ENCODE measurements at places on chromosomes 3 and 15.
A peak's percentile ranks its signal among the peaks of the same experiment; 100 is the strongest.

DNA sequence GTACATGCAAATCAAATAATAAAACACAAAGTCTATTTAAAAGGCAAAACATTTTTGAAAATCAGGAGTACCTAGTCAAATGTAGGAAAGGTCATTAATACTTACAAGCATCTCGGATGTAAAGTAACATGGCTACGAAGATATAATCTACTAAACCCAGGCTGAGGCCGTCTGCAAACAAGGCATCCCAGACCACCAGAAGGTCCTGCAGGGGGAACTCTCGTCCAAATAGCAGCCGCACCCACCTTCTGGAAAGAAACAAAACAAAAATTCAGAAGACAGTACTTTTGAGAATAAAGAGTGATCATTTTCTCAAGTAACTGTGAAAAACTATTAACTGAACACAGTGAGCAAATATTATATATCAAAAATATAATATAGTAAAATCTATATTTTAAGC, 423.1 kb downstream of the PLCL2 start:
- DNase-seq, result no peak

DNA sequence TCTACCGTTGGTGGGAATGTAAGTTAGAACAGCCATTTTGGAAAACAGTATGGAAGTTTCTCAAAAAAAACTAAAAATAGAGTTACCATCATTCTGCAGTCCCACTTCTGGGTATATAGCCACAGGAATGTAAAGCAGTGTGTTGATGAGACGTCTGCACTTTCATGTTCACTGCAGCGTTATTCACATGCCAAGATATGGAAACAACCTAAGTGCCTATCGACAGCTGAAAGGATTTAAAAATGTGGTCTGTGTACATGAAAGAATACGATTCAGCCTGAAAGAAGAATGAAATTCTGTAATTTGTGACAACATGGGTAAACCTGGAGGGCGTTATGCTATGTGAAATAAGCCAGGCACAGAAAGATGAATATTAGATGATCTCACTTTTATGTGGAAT, 157.7 kb downstream of the THSD4 start:
- DNase-seq, result no peak

DNA sequence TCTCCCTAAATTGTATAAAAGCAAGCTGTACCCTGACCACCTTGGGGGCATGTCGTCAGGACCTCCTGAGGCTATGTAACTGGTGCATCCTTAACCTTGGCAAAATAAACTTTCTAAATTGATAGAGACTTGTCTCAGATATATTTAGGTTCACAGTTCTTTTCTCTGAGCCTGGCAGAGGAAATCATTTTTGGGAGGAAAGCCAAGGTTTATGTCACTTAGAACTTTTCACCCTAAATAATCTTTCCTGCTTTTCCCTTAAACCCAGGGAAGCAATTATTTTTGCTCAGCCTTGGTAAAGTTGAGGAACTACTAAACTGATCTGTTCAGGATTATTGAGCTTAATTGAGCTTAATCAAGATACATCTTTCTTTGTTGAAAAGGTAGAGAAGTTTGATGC, 608.9 kb downstream of the PDCD6IP start:
- DNase-seq, result no peak

GRCh38 chr3:124587053-124587408, 143.2 kb upstream of the UMPS start:
- DNase-seq, result no peak

- DNase-seq, result no peak
These were observed 112.2 kb downstream of the DCLK3 start for GRCh38 chr3:36652104-36652503.

GRCh38 chr3:127833281-127834032, 11.1 kb upstream of the MGLL start:
- DNase-seq, result no peak

DNA sequence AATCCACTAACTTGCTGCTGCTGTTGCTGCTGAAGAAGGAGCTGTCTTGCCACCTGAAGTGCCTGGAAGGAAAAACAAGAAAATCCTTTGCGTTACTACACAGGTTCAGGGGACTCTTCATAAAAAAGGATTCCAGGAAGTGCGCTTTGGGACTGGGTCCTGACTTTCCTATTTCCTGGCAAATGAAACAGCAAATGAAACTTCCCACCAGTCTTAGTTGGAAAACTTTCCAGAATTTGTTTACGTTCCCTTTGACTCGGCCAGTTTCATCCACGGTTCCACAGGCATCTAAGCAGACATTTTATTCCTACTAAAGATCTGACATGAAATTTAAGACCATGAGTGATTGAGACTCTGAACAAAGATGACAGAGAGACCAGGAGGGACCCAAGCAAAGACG, 471.0 kb downstream of the FOXP1 start:
- no peak for DNase-seq

DNA sequence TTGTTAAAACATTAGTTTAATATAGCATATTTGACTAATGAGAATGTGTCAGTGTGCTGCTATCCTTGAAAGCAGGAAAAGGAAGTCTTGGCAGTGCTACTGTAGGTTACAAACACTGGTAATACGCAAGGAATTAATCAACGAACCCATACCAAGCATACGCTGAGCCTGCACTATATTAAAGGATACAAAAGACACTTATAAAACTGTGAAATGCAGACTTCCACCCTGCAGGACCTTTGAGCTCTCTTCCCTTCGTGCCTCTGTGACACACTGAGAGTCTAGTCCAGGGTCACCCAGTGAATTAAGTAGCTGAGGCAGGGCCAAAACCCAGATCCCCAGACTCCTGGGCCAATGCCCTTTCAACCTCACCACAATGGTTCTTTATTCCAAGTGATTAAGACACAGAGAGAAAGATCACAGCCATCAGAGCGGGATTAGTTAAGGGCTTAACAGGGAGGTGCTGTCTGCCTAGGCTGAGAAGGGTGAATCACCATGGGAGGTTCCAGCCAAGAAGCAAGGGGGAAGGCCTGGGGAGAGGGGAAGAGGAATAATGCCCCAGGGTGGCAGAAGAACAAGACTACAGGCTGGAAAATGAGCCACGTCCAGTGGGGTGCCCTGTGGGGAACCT, 6.8 kb downstream of the ANXA2 start:
- DNase-seq, result no peak

- DNase-seq, result peak; percentile 55
These were observed 47.6 kb downstream of the SETMAR start for GRCh38 chr3:4350789-4351163.

DNA sequence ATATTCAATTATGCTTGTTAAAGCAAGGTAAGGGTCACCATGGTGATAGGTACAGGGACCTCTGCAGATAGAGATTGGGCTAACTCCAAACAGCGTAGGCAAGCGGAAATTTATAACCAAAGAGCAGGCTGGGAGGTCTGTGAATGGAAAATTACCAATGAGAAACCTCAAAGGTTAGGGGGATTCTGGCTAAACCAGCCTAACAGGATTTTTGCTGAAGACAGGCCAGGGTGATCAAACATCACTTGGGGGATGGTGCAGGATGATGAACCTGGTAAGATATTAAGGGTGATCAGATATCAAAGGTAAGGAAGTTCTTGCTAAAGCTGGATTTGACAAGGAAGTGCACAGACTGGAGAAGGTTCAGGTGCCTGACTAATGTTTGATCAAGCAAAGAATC, 35.3 kb upstream of the SNRPN start:
- no peak for DNase-seq

- DNase-seq, result no peak
These were observed 269.8 kb downstream of the RYR3 start for GRCh38 chr15:33580526-33580925.

- DNase-seq, result peak; percentile 83
These were observed at the start of gene RASGRP1 for GRCh38 chr15:38564557-38565286. Gene RASGRP1, minus strand, starts transcription at chr15:38564814. Its CDS starts 186 bp downstream, at chr15:38564628.

- no peak for DNase-seq
These were observed 92.0 kb upstream of the CCDC54 start for GRCh38 chr3:107285197-107285596.

All from stimulated activated CD4-positive, alpha-beta T cell treated with anti-CD3 and anti-CD28 coated beads, Interleukin-2, amount 100 ng/mL, for 24 hours (primary cell).